ENCODE measurements at places on chromosomes 5 and 9.
A peak's percentile ranks its signal among the peaks of the same experiment; 100 is the strongest.

DNA sequence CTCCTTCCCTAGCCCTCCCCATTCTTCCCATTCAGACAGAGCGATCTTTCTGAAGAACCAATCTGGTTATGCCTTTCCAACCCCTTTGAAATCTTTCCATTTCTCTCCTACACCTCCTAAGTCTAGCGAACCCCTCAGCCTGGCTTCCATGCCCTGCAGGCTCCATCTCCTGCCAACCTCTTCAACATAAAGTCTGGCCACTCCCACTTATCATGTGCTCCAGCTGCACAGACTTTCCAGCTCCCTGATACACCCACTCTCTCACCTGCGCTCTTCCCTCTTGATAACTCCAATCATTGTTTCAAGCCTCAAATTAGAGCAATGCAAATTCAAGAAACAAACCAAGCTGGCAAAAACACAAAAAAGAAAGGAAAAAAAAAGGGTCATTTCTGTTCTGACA lies 3.8 kb upstream of the ORM1 start:
- no peak for DNase-seq

DNA sequence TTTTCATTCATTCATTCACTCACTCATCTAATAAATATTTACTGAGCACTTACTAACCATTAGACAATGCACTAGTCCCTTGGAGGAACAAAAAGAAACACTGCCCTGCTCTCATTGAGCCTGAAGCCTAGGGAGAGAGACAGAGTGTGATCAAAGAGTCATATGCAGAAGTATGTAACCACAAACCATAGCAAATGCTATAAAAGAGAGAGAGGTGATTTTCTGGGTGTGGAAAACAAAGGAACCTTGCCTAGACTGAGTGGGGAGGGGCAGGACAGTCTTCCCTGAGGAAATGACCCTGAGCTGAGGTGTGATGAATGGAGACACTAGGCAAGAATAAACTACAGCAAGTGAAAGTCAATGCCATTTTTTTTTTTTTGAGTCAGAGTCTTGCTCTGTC lies 10.8 kb upstream of the ADRA1B start:
- peak; percentile 70 for DNase-seq

GRCh38 chr9:78369639-78370219 lies 72.8 kb downstream of the PSAT1 start:
- DNase-seq = peak; percentile 65

- no peak for DNase-seq
Measured at GRCh38 chr5:112367400-112367799, 51.7 kb downstream of the EPB41L4A start.

GRCh38 chr5:148898413-148899075 lies 72.1 kb downstream of the ADRB2 start:
- no peak for DNase-seq

DNA sequence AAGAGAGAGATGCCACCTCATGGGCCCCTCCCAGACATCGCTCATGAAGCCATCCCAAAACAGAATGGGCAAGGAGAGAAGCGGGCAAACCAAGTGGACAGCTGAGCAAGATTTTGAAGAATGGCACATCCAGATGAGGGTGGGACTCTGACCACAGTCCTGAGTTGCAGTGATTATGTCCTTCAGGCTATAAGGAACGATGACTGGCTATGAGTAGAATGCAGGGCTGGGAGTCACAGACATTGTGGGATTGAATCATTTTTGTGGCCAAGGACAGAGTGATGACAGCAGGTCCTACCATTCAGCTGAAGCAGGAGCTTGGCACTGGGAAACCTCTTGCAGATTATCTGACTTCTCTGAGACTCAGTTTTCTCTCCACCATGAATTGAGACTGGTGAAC lies 245.7 kb upstream of the SLC30A5 start:
- DNase-seq = peak; percentile 9

GRCh38 chr5:179494774-179495526 lies 55.4 kb upstream of the RUFY1 start:
- no peak for DNase-seq

- no peak for DNase-seq
Measured at GRCh38 chr5:58088941-58089340, 370.9 kb downstream of the PLK2 start.

- peak; percentile 88 for DNase-seq
Measured at GRCh38 chr9:129737479-129738274, 15.2 kb downstream of the PTGES start.

DNA sequence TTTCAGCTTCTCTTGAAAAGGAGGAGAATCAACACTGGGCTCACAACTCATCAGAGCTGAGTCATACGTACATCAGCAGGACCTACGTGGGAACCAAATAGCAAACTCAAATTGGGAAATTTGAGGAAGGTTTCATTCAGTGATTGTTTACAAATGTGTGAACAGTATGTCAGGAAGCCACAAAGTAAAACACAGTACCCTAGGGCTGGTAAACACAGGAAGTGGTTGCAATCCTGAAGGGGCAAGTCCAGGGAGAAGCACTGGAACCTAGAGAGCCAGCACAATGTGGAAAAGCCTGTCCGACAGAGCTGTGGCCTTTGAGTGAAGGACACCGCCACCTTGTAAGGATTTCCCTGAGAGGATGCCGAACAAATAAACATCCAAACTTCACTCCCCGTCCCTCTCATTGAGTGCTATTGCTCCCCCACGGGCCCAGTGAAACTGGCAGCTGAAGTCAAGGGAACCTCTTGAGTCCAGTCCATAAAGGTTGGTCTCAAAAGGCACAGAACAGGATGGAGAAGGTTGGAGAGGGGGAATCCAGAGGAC lies 26.7 kb upstream of the RICTOR start:
- peak; percentile 75 for DNase-seq
